ENCODE measurements at places on chromosomes 16 and 17.

DNA sequence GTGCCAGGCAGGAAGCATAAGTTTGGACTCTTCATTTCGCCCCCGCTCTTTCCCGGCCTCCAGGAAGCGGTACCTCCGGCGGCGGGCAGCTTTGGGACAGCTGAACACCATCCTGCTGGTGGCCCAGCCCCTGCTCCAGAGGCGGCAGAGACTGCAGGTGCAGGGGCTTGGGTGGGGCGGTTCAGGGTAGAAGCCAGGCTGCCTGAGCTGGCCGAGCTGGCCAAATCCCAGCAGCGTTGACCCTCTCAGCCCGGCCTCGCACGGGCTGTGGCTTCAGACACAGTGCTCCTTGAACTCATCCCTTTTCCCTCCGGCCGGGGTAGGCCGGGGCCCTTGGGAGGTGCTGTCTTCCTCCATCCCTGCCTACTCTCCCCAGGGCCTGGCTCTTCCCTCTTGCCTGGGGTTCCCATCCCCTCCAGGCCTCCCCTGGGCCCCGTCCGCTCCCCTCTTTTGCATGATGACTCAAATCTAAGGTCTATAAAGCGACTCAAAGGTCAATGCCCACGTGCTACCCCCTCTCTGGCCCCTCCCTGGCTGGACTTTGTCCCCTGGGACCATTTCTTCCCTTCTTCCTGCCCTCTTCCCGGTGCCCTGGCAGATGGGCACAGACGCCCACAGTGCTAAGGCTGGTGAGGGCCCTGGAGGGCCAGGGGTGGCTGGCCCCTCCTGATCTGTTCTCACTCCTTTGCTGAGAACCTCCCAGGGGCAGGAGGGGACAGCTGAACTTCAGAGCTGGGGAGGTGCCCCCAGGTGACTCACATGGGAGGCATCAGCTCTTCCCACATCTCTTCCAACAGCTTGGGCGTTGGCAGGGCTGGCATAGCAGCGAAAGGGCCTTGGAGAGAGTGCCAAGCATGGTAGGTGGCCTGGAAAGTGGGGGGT, 22.7 kb downstream of the MYO15B start:
- DNase-seq: no peak

- DNase-seq: peak; percentile 64
These were observed 111.4 kb downstream of the UTP18 start for GRCh38 chr17:51371732-51372151.

GRCh38 chr17:36697903-36698530, 96.6 kb downstream of the MRM1 start:
- peak; percentile 37 for DNase-seq

- no peak for DNase-seq
These were observed 15.9 kb upstream of the TNS4 start for GRCh38 chr17:40517286-40517662.

DNA sequence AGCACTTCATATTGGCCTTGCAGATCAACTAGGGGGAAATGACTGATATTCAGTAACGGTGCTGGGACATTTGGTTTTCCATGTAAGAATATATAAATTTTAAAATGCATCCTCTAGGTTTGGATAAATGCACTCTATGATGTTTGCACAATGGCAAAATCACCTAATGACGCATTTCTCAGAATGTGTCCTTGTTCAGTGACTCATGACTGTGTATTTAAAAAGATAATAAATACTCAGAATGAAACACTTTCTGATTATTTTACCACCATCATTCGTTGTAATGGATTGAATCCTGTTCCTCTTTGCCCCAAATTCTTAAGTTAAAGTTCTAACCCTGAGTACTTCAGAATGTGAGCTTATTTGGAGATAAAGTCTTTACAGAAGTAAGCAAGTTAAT, 17.2 kb upstream of the ADGRG1 start:
- no peak for DNase-seq

- no peak for DNase-seq
These were observed 3.3 kb upstream of the SBK1 start for GRCh38 chr16:28289048-28289447.

GRCh38 chr16:14509675-14510132, 120.4 kb downstream of the PARN start:
- DNase-seq: no peak

GRCh38 chr16:88809676-88810165, 2.0 kb downstream of the APRT start:
- no peak for DNase-seq

DNA sequence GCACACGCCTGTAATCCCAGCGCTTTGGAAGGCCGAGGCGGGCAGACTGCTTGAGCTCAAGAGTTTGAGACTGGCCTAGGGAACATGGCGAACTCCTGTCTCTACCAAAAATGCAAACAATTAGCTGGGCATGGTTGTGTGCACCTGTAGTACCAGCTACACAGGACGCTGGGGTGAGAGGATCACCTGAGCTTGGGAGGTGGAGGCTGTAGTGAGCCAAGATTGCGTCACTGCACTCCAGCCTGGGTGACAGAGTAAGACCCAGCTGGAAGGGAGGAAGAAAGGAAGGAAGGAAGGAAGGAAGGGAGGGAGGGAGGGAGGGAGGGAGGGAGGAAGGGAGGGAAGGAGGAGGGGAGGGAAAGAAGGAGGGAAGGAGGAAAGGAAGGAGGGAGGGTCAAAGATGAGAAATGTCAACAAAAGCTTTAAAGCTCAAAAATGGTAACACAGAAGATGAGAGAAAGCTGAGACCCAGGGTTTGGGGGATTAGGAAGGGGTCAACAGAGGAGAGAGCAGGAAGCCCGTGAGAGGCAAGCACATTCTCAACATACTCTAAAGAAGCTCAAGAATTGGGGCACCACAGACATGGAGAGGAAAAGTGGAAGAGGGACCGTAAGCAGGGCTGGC, 5.0 kb upstream of the KRT19 start:
- no peak for DNase-seq

GRCh38 chr17:78924481-78925151, 571 bp downstream of the TIMP2 start:
- peak; percentile 58 for DNase-seq

DNA sequence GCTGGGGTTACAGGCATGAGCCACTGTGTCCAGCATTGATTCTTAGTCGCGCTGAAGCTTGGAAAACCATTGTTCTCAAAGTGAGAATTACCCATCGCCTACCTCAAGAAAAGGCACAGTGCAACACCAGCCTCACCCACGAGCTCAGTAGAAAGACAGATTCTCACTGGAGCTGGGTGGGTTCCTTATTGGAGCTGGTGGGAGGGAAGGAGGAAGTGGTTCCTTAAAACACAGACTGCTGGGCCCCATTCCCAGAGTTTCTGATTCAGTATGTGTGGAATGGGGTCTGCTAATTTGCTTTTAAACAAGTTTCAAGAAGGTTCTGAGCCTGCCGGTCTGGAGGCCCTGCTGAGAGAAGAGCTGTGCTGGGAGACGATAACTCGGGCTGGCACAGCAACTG, 264.7 kb downstream of the ENGASE start:
- no peak for DNase-seq

- DNase-seq: no peak
These were observed 386.2 kb downstream of the TMEM114 start for GRCh38 chr16:8204096-8204495.

DNA sequence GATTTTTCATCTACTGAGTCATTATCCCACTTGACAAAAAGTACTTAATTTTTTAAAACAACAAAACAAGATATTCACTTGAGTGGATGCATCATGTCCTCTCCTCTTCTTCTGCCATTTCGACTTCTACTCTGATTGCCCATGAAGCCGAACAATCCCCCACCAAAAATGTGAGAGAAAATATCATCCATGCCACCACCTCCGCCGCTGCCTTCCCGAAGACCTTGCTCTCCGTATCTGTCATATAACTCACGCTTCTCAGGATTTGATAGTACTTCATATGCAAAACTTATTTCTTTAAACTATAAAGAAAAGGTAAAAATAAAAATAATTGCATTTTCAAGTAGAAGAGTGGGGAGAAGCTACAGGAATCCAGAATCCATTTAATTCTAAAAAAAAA, 2.2 kb downstream of the DNAJA2 start:
- no peak for DNase-seq

DNA sequence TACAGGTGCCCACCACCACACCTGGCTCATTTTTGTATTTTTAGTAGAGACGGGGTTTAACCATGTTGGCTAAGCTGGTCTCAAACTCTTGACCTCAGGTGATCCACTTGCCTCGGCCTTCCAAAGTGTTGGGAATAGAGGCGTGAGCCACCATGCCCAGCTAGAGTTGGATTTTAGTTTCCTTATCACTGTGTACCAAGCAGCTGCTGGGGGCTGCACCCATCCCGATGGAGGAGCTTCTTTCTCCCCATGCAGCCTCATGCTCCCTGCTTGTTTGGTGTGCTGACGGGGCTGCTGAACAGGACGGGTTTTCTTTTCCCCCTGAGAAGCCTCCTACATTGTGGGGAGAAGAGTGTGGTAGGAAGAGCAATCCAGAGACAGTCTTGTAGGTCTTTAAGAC, 173.2 kb downstream of the LGALS9B start:
- DNase-seq: no peak

- DNase-seq: no peak
These were observed 12.3 kb downstream of the GRIN2A start for GRCh38 chr16:10169904-10170410.

DNA sequence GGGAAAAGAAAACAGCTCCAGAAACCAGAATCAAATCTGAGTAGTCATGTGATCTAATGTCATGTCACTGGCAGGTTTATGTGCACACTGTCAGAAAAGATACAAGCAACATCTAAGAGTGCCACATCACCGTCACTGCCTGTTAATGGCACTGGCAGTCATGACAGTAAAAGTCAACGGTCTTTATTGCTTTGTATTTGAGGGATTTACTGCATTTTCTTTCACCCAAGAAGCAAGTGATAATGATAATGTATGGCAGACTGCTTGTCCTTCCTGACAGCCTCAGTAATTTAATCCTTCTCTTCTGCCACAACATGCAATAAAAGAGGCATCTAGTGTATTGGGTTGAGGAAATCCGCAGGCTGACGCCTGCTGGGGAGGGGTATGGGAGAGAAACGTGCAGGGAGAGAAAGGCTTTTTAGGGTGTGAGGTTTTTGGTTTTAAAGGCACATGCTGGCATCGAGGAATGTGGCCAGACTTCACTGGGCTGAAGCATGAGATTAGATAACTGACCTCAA, 92.4 kb downstream of the RPGRIP1L start:
- no peak for DNase-seq

DNA sequence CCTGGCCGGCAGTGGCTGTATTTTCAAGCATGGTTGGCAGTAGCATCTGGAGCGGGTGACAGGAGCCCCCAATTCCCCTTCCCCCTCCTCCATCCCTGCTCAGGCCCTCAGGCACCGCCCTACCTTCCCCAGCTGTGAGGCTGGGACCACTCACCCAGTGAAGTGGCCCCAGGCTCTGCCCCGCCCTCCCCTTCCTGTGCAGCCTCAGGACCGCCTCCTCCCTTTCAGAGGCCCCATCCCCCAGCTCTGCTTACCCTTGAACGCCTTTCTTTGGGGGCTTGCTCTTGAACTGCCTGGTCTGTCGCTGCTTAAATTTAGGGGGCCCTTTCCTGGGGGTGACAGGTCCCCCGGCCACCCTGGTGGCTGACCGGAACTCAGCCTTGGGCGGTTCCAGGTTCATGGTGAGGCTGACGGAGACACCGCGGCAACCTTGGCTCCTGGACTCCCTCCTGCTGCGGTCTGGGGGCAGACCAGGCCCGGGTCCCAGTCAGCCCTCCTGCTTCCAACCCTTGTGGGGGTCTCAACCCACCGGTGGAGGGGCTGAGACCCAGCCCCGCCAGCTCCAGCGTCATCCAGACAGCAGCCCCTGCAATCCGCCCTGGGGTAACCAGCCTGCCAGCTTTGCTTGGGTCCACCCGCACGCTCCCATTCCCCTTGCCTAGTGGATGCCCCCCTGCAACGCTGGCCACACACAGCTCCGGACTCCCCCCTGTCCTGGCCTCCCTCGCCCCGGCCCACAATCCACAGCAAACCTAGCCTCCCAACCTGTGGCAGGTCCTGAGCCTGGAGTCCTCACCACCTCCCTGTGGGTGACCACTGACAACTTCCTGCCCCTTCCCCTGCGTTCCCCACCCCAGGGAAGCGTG, 3.2 kb downstream of the PDE6G start:
- DNase-seq: peak; percentile 58

DNA sequence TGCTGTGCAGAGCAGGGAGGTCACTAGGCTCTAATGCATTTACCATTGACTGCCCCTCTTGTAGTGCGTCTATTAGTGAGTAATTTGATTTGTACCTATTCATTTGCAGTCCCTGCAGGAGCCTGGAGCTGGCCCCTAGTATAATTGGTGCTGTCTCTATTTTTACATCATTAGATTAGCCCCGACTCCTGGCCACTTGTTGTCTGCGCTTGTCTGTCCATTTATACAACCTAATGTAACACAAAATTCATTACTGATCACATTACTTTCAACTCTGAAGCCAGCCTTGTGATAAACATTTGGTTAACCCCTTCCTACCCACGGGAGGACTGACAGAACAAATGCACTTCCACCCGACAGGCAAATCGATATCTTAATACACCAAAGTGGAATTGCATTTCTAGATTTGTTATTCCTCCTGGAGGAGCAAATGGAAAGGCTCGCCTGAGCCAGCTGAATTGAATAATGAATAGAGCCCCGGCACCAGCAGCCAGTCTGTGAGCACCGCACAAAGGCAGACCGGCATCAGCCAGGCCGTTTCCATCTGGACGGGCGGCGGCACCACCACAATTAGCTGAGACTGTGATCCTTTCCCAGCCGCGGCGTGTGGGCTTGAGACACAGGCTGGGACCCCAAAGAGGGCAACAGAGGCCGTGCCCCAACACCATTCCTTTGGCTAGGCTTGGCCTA, 18.7 kb upstream of the TBX2 start:
- DNase-seq: no peak

GRCh38 chr16:48613061-48613957, 3.3 kb upstream of the N4BP1 start:
- no peak for DNase-seq

DNA sequence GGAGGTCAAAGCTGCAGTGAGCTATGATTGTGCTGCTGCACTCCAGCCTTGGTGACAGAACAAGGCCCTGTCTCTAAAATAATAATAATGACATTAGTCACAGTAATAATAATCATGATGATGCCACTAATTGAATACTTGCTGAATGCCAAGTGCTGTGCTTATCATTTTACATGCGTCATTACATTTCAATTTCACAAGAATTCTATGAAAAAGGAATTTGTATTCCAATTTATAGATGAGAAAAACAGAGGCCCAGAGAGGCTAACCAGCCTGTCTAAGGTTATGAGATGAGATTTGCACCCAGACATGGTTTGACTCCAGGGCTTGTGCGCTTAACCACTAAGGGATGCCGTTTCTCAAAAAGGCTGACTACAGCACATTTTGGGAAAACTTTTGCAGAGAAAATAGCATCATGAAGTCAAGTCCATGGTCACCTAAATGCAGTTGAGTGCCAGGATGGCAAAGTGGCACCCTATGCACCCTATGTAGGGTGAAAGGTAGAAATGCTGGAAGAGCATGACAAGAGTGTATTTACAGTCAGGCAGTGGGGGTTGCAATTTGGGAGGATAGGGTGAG, 144.3 kb upstream of the CACNG3 start:
- no peak for DNase-seq

DNA sequence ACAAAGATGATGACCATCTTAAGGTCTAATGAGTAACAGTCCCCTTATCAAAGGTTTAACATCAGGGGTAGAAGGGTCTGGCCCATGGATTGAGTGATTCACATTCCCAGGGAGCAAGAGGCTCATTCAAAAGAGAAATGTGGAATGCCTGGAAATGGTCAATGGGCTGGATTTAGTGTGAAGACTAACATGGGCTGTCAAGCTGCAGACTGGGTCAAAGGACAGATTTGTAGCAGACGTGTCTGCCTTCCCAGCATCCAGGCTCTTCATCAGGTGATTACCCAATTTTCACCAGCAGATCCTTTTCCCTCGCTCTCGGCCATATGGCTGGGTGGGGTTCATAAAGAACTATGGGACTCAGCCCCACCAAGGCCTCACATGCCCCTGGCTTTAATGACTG, 26.8 kb downstream of the DCUN1D3 start:
- DNase-seq: no peak

GRCh38 chr16:55120408-55120807, 189.7 kb downstream of the IRX5 start:
- DNase-seq: peak; percentile 16

All from WTC11 (cell line).